Activated CD4-positive, alpha-beta T cell treated with anti-CD3 and anti-CD28 coated beads, Interleukin-2, amount 10 ng/mL, durations not matched to agents 7 days and 5 days (primary cell): ENCODE measurements at places on chromosomes 3 and 15. TPM values are rescaled to one million over a fixed set of nuclear protein-coding genes. Genes with fewer than 3 reads are reported as not detected.
A peak's percentile ranks its signal among the peaks of the same experiment; 100 is the strongest.

GRCh38 chr3:161414907-161415306, 43.6 kb upstream of the SPTSSB start:
- H3K4me3 ChIP-seq = no peak overlapping the region
- peaks cover 30% of the 10 kb centered on the region for H3K27me3 ChIP-seq
- H3K36me3 ChIP-seq = no peaks in the 10 kb centered on the region
- H3K4me1 ChIP-seq = no peaks in the 10 kb centered on the region
- H3K27ac ChIP-seq = no peak overlapping the region

The THAP10 gene
- not detected for total RNA-seq

DNA sequence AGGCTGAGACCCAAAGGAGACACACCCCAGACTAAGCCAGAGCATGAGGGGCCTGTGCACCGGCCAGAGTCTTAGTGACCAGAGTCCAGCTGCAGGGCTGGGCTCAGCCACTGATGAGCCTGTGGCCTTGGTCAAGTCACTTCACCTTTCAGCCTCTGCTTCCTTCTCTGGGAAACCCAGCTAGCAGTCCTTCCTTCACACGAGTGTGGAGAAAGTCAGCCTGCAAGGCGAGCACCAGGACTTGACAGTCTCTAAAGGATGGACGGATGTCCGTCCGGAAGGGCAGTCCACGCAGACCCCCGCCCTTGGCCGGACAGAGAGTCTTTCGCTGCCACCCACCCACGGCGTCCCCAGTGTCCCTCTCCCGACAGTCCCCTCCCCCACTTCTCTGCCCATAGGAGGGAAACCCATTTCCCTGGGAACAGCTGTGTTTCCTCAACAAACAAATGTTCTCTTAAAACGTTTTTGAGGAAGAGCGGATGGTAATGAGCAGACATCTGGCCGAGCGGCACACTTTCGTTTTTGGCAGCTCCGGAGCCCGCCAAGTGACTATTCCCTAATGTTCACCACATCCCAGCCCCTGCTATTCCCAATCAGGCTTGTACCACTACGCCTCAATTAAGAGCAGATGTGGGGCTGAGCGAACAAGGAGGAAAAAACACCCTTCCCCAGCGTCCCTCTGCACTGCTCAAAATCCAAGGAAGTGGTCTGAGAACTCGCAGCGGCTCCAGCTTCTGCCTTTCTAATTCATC, 129.1 kb upstream of the SMAD3 start:
- H3K4me1 ChIP-seq = peaks cover 14% of the 10 kb centered on the region
- H3K27me3 ChIP-seq = no peaks in the 10 kb centered on the region
- no peak overlapping the region for H3K27ac ChIP-seq

The SLC22A13 gene
- total RNA-seq = 0.37 TPM

- no peak for DNase-seq
- H3K4me1 ChIP-seq = no peaks in the 10 kb centered on the region
- peaks cover 9% of the 10 kb centered on the region for H3K27me3 ChIP-seq
- H3K27ac ChIP-seq = no peak overlapping the region
- no peak overlapping the region for H3K4me3 ChIP-seq
- H3K36me3 ChIP-seq = no peaks in the 10 kb centered on the region
Observed at GRCh38 chr3:124207873-124208485, 216.1 kb upstream of the ROPN1 start.

GRCh38 chr15:78312536-78312935, 13.1 kb upstream of the SKIC8 start:
- H3K27ac ChIP-seq = no peak overlapping the region
- H3K27me3 ChIP-seq = peaks cover 4% of the 10 kb centered on the region
- no peaks in the 10 kb centered on the region for H3K36me3 ChIP-seq

The GOLGA6L10 gene
- total RNA-seq = 0.97 TPM

DNA sequence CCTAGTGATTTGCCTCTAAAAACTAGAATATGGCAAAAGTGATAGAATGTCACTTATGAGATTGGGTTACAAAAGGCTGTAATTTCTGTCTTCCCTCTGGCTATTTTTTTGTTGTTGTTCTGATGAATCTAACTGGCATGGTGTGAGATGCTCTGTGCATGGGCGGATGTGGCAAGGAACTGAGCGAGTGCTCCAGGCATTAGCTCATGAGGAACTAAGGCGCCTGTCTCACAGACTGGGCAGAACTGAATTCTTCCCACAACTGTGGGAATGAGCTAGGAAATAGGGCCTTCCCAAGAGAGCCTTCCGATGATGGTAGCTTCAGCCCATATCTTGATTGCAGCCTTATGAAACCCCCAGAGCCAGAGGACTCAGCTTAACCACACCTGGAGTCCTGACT, 222.5 kb downstream of the NR2F2 start:
- no peaks in the 10 kb centered on the region for H3K27me3 ChIP-seq
- no peak for DNase-seq
- H3K4me1 ChIP-seq = no peaks in the 10 kb centered on the region
- H3K36me3 ChIP-seq = no peaks in the 10 kb centered on the region

- no peak for DNase-seq
- peaks cover 10% of the 10 kb centered on the region for H3K4me1 ChIP-seq
- no peak overlapping the region for H3K27ac ChIP-seq
Observed at GRCh38 chr15:51825698-51826097, 3.8 kb upstream of the TMOD3 start.

DNA sequence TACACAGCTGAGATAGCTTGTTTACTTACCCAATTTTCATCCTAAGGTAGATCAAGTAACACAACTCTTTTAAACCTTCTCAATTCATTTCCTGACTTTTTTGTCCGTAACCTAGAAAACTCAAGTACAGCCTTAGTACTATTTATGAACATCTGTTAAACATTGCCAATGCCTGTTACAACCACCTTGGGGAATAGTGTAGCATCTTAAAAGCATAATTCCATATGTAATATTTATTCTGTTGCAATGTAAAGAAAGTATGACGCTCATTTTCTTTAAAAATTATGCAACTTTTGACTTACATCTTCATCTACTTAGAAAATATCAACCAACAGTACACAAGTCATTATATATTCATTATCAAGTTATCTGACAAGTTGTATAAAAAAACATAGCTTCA, 54.6 kb downstream of the SUCLG2 start:
- DNase-seq = no peak
- H3K4me3 ChIP-seq = no peak overlapping the region
- no peak overlapping the region for H3K27ac ChIP-seq
- peaks cover 74% of the 10 kb centered on the region for H3K4me1 ChIP-seq
- H3K36me3 ChIP-seq = peaks cover 69% of the 10 kb centered on the region
- no peaks in the 10 kb centered on the region for H3K27me3 ChIP-seq

The PLCH1 gene
- total RNA-seq = 0.37 TPM

DNA sequence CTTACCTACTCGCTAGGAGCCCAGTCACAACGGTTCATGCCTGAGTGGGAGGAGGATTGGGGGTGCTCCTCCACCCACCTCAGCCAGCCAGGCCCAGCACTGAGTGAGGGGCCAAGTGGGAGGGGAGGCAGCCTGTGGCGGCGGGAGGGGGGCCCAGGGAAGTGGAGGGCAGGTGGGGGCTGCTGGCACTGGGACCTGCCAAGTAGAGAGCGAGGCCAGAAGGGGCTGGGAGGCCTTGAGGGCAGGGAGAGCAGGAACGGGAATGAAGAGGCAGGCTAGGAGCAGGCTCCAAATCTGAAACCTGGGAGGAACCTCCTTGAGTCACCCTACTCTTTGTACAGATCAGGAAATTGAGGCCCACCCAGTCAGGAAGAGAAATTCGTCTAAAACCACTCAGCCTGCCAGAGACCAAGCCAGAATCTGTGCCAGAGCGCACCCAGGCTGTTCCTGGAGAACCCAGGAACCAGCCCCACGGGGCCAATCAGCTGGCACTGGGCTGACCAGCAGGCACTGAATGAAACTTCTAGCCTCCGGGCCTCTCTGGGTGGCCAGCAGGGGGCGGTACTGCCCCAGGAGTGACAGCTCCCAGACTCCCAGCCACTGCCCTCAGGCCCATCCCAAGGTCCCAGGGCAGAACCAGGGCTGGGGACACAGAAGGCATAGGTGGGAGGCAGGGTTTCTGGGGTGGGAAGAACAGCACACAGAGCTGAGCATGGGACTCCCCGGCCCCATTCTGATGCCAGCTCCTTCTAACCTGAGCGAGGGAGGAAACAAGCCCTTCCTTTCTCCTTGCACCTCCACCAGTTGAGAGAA, 14.8 kb upstream of the CYP11A1 start:
- peak overlapping the region; percentile 60 for H3K27ac ChIP-seq
- H3K36me3 ChIP-seq = no peaks in the 10 kb centered on the region
- peak; percentile 79 for DNase-seq
- no peaks in the 10 kb centered on the region for H3K27me3 ChIP-seq
- H3K4me1 ChIP-seq = peaks cover 57% of the 10 kb centered on the region

The HESX1 gene
- total RNA-seq = 0.42 TPM

DNA sequence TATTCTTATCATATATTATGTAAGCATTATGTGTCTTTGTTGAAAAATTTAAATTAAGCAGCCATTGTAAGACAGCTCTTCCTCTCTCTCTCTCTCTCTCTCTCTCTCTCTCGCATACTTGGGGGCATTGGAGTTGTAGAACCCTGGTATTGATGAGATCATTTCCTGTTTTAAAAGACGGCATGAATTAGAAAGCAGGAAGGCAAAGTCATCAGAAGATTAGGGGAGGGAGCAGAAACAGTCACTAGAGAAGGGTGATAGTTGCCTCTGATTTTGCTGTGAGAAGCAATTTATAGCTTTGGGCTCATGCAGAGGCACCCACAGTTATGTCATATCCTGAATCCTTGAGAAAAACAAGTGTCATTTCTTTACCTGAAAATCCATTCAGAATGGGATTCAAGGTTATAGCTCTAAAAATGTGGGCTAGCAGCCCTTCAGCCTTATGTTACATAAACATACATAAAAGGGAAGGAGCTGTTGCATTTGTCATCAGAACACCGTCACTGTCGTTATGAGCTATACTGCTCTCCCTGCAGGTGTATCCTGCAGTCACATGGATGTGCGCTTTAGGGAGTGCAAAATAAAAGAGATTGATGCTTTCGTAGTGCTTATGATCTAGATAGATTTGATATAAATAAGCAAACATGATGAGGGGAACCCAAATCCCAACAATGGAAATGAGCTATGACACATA, 213.8 kb downstream of the NR1D2 start:
- no peak overlapping the region for H3K4me3 ChIP-seq
- peaks cover 14% of the 10 kb centered on the region for H3K4me1 ChIP-seq
- H3K36me3 ChIP-seq = no peaks in the 10 kb centered on the region
- no peak for DNase-seq

The SLC15A2 gene
- total RNA-seq = 2.2 TPM

The KCTD6 gene
- 7.7 TPM for total RNA-seq

The GATM gene
- total RNA-seq = 2.0 TPM

DNA sequence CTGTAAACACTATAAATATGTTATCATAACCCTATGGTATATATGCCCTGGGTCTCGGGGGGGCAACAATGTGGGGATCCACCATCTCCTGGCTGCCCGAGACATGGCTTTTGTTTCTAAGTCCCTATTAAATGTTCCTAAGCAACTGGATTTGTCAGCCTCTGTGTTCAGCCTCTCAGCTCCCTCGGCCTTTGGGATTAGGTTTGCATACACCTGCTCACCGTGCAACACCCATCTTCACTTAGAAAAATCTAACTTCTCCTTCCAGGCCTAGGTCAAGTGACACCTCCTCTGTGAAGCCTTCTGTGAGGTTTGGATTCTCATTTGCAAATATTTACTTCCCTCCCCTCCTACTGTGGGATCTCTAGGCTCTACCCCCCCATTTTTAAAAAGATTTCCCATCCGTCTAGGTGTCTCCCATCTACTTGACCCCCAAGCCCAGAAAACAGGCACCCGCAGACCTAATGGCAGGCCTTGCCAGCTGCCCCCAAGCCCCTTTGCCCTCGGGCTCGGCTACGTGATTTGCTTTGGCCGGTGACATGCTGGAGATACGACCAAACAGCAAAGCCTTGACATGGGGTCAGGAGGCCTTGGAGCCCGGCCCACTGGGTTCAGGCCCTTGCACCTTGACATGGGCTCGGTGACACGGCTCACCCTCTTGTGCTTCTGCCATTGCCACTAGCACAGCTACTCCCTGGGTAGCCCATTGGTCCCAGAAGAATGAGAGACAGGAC, 66.0 kb upstream of the BLM start:
- peaks cover 57% of the 10 kb centered on the region for H3K4me1 ChIP-seq
- peaks cover 4% of the 10 kb centered on the region for H3K27me3 ChIP-seq
- no peak overlapping the region for H3K4me3 ChIP-seq
- no peak overlapping the region for H3K27ac ChIP-seq
- no peak for DNase-seq

The CEMIP gene
- not detected for total RNA-seq

The SNX22 gene
- 0.50 TPM for total RNA-seq

The PEX11A gene
- 1.7 TPM for total RNA-seq

The CYP19A1 gene
- not detected for total RNA-seq

- H3K27me3 ChIP-seq = peaks cover 21% of the 10 kb centered on the region
- H3K36me3 ChIP-seq = no peaks in the 10 kb centered on the region
- no peaks in the 10 kb centered on the region for H3K4me1 ChIP-seq
- H3K27ac ChIP-seq = no peak overlapping the region
Observed at GRCh38 chr3:149610351-149611105, 47.3 kb downstream of the WWTR1 start.

DNA sequence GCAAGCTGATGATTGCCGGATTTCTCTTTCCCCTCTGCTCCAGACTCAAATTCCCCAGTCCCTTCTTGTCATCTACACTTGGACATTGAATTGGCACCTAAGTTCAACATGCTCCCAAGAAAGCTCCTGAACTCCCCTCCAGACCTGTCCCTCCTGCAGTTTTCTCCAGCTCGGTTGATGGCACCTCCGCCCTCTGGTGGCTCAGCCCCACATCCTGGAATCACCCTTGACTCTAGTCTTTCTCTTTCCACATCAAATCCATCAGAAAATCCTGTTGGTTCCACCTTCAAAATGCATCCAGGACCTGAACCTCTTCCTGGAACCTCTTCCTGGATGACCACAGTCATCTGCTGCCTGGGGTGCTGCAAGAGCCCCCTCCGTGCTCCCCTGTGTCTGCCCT, 60.1 kb downstream of the RASGRF1 start:
- H3K4me1 ChIP-seq = no peaks in the 10 kb centered on the region
- DNase-seq = no peak
- H3K27ac ChIP-seq = no peak overlapping the region
- peaks cover 6% of the 10 kb centered on the region for H3K27me3 ChIP-seq
- no peaks in the 10 kb centered on the region for H3K36me3 ChIP-seq
- H3K4me3 ChIP-seq = no peak overlapping the region

The MAP1A gene
- 9.8 TPM for total RNA-seq

The GPR62 gene
- not detected for total RNA-seq

- H3K27ac ChIP-seq = no peak overlapping the region
- H3K27me3 ChIP-seq = peaks cover 3% of the 10 kb centered on the region
- no peak for DNase-seq
- H3K4me1 ChIP-seq = no peaks in the 10 kb centered on the region
- H3K4me3 ChIP-seq = no peak overlapping the region
Observed at GRCh38 chr3:13801361-13802204, 78.3 kb downstream of the WNT7A start.

The CRYGS gene
- 4.5 TPM for total RNA-seq
